ENCODE measurements at places on chromosomes 1 and 21.

GRCh38 chr1:152817309-152817708 is 5.5 kb downstream of the LCE1B start:
- no peak for DNase-seq

DNA sequence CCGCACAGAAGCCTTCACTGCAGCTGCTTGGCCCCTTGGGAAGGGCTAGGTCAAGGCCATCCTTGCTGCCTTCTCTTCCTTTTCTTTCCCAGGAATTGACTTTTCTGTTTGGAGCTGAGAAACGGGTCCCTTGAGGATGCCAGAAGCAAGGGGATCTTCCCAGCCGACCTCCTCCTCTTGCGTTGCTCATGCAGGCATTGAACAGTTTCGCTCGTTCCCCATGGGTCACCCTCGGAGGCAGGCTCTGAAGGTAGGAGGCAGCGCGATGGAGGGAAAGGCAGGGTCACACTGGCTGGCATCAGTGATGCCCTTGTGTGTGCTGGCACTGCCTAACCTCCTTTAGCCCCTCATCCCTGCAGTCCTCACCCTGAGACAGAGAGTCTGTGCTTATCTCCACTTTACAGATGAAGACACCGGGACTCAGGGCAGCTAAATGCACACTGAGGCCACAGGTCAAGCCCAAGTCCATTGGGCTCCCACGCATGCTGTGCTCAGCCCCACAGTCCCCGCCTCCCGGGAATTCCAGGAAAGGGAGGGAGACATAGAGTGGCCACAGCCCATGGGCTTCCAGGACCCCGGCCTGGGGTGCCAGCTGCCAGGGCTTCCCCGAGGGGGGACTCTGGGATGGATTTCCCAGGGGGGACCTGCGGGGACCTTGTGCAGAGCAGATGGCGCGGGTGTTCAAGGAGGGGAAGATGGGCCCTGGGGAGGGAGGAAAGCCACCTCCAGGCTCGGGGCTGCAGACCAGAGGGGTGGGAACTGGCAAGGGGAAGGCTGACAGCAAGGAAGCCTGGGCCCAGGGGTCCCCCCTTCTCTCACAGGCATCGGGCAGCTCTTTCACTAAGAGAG is 90.2 kb downstream of the SPSB1 start:
- no peak for DNase-seq

- no peak for DNase-seq
Observed at GRCh38 chr1:181632492-181632891, 149.2 kb downstream of the CACNA1E start.

DNA sequence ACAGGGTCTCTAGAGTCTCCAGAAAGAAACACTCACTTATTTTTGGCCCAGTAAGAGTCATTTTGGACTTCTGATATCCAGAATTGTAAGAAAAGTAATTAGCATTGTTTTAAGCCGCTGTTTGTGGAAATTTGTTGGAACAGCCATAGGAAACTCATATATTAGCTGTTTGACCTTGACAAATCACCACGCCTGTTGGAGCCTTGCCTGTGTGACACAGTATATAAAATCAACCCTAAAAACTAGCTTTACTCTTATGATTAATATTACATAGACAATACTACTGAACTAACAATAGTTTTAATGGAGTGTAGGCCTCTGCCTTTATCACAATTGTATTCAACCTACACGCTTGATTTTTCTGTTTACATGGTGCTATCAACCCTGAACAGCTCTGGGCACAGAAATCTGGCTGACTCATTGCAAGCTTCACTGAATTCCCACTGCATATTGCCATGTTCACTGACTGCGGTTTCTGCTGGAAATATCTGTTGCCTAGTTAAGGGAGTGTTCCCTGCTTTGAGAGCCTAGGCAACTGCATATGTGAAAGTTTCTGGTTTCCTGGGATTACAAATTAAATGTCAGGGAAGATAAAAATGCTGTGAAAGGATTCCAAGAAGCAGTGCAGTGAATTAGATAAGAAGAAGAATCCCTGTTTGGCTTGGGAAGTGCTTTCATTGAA is 419.5 kb upstream of the DEPDC1 start:
- no peak for DNase-seq

- no peak for DNase-seq
Observed at GRCh38 chr1:84846387-84846786, 46.6 kb downstream of the LPAR3 start.

DNA sequence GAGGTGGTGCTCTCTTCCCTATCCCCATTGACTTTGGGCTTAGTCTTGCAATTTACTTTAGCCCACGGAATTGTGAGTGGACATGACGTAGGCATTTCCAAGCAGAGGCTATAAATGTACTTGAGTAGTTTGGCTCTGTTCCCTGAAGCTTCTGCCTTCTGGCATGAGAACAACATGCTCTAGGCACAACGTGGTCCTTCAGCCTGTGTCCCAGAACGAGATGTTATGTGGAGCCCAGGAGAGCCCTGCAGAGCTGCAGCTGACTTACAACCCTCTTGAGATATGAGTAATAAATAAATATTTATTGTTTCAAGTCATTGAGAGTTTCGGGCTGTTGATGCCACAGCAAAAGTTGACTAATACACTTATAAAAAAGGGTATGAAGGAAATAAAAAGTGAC is 105.2 kb upstream of the HMGB4 start:
- DNase-seq, result no peak

DNA sequence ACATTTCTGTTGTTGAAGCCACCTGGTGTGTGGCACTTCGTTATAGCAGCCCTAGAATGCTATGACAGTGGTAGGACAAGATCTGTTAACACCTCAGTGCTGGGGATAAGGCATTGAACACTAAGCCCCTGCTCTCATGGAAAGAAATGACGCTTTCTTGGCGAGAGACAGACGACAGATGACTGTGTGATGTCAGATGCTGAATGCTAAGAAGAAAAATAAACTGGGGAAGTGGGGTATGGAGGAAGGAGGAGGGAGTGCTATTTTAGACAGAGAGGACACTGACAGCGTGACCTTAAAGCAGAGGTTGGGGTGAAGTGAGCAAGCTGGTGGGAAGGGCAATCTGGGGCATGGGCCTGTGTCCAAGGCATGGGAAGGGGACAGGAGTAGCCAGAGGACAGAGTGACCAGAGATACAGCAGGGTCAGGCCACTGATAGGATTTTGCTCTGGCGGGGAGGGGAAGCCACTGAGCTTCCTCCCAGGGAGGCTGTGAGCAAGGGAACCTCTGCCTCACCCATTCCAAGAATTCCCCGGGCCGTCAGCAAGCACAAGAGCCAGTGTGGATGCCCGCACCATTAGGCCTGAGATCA is 15.2 kb downstream of the DOP1B start:
- DNase-seq, result no peak

DNA sequence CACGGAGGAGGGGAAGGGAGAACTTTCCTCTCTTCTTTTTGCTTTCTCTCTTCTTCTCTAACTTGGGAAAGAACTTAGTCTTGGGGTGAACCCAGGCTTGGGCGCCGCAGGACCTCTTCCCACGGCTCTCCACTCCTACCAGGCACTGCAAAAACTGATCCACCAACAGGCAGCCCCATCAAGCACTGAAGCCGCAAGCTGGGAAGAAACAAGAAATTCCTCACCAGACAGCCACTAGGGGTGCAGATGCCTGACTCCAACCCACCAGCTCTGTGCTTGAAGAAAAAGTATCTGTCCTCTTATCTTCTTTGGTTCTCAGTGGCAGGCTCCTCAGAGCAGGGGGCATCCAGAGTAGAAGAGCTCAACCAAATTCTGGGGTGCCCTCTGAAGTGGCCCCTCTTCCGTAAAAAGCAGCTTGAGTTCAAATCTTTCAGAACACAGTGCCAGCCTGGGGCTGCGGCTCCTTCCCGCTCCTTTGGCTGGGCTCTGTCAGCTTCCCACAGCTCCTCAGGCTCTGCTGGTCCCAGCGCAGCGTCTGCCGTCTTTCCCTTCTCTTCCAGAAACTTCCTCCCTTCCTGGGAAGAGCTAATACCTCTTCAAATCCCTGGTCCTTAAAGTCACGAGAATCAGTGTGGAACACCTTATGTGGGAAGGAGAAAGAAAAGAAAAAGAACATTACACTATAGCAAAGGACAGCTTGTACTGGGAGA is 2.4 kb downstream of the SLC41A1 start:
- no peak for DNase-seq

DNA sequence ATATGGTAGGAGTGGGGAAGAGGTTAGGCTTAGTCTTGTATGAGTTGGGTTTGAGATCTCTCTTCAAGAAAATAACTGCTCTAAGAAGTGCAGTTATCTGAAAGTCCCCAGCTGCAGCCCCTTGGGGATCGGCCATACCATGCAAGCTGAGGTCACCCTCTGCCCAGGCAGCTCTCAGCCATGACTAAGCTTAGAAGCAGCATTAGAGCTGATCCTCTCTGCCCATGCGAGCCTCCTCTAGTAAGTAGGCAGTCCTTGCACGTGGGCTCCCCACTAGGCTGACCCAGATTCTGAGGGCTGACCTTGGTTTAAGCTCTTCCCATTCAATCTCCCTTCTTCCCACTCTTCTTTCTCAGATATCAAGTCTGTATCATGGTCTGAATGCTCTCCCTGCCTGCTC is 121.0 kb upstream of the UBE2U start:
- no peak for DNase-seq

DNA sequence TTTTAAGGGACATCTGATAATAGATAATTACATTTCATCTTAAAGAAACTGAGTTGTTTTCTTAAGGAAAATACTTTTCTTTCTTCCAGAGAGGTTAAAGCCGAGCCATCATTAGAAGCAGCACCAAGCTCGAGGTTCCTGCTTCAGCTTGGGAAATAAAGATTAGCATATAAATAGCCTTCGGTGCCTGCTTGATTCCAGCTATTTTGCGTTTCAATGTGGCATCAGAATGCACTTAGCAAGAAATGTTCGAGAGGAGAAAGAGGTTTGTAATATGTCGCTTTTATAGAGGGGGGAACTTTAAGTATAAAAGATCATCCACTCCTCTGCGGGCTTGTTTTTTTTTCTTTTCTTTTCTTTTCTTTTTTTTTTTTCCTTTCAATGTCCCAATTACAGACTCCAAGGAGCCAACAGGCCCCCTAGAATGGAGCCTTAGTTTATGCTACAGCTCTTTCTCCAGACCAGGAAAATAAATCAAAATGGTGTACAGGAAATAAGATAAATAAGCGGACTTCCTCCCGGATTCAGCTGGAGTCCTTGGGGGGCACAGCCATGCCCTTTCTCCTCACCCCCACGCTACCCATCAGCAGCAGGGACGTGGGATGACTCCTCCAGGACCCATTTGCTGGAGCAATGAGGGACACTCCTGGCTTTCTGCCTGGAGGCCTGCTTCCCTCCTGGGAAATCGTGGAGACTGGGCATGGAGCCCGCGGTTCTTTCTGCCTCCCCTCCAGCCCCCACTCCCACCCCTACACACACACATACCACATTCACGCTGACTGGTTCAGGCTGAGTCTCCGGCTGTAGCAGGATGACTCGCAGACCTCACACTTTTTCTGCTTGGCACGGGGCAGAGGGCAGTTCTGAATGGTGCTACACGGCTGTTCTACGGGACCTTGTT is 131.6 kb downstream of the RRAGC start:
- DNase-seq, result no peak

DNA sequence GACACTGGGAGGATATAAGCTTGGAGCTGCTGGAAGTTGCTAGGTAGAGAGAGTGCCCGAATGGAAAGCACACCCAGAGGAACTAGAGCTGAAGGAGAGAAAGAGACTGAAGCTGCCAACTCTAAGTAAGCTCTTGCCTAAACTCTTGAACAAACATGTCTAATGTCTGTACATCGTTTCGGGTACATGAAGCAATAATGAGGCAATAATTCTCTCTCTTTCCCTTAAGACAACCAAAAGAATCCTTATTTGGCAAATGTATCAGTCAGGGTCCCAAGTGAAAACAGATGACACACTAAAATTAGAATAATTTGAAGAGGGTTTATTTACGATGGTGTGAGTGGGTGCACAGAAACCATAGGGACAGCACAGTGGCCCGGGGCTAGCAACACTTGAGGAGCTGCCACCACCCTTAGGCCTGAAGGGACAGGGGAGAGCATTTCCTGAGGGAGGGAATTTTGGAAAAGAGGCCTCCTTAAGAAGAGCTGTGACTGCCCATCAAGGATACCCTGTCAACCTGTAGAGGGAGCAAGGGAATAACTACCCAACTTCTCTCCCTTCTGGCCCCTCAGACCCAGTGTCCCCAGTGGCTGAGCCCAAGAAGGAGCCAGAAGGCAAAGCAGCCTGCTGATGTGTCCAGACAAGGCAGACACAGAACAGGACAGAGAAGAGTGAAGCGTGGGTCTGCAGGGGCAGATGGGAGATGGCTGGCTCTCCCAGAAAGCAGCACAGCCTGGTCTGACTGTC is 36.1 kb upstream of the KHDRBS1 start:
- DNase-seq, result no peak

DNA sequence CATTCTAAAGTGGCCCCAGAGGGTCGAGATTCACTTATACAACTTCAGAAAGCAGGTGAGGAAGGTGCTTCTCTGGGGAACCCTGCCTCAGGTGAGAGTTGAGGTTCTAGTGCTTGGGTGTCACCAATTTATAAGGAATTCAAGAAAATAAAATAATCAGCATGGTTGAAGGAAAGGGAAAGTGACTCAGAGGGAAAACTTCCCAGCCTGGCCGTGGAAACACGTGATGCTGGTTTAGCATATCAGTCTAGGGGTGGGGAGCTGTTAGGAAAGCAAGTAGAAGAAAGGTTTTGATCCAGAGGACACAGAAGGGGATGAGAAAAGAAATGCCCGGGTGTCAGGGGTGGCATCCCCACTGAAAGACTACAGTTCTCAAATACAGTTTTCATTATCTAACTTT is 37.7 kb upstream of the TMEM125 start:
- DNase-seq, result no peak

DNA sequence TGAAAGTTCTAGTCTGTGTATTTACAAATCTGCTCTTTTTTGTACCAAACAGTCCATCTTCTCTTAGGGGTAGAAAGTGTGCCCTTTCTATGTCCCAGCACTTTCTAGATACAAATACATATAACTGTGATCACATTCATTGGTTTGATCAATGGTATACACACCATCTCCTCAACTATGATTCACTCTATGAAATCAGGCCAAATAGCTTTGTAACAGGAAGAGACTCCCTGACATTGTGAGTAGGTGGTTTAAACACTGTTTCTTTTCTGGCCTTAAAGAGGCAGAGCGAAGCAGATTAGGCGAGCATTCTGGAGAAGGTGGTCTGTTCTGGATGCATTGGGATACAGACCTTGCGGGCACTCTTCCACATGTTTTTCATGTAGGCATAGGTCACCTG is 39.3 kb upstream of the EXOSC10 start:
- DNase-seq, result no peak

DNA sequence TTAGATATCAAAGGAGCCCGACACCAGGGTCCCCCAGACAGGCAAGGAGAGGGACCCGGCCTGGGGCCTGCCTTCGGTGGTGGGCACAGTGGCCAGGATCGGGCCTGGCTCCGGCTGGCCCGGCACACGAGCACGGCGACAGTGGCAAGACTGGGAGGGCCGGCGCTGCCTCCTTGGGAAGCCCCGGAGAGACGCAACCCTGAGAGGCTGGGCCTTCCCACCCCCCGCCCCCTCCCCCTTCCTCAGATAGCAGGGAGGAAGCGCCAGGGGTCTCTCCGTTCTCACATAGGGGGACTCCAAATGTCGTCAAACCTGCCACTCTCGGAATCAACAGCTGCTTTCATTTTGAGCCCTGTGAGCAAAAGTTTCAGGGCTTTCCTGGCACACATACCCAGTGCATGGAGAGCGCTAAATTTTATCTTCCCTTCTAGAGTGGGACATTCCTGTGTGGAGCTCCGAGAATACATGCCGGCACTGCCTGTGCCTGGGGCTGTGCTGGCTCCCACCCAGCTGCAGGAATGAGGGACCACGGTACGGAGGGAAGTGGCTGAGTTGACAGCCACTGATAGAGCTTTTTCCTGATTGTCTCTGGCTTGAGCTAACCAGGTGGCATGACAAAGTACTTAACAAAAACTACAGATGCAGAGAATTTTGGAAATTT is 62.4 kb downstream of the CD247 start:
- DNase-seq, result no peak

GRCh38 chr1:111559736-111560279 is 56.4 kb upstream of the ADORA3 start:
- no peak for DNase-seq
